ENCODE measurements at places on chromosomes 6 and 20. TPM values are rescaled to one million over a fixed set of nuclear protein-coding genes. Genes with fewer than 3 reads are reported as not detected.

The LPA gene
- total RNA-seq, result 0.21 TPM

The HTR1E gene
- total RNA-seq, result not detected

The KHDC1 gene
- 9.6 TPM for total RNA-seq

GRCh38 chr6:114063956-114064355 lies 93.0 kb upstream of the HDAC2 start:
- DNase-seq, result no peak

DNA sequence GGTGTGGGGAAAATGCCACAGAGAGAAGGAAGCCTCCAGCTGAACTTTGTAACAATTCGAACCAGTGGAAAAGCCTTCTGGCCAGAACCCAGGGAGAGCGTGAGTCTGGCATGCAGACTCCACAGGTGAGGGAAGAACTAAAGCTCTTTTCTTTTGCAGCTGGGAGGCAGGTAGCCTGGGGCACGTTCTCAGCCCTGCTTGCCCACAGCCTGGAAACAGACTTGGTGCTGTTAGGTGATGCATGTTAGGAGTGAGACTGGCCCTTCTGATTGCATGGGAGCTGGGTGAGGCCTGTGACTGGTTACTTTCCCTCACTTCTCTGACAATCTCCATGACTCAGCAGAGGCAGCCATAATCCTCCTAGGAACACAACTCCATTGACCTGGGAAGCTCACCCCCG lies 34.2 kb downstream of the PROKR2 start:
- DNase-seq, result no peak

- DNase-seq, result no peak
Observed at GRCh38 chr6:125857846-125858245, 67.1 kb downstream of the NCOA7 start.

DNA sequence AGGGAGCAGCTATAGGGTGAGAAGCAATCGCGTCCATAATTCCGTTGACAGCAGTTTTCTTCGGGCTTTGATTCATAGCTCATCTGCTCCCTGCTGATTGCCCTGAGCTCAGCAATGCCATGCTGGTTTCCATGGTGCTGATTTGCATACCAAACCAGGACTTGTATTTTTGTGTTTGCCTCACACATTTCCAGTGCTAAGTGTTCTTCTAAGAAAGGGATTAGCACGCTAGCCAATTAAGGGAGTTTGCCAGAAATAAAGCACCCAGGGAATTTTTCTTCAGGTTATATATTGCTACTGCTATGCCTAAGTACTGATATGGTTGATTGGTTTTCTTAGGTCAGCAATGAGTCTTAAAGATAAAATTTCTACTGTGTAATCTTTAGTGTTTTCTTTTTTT lies 177.6 kb downstream of the PLCB1 start:
- no peak for DNase-seq

DNA sequence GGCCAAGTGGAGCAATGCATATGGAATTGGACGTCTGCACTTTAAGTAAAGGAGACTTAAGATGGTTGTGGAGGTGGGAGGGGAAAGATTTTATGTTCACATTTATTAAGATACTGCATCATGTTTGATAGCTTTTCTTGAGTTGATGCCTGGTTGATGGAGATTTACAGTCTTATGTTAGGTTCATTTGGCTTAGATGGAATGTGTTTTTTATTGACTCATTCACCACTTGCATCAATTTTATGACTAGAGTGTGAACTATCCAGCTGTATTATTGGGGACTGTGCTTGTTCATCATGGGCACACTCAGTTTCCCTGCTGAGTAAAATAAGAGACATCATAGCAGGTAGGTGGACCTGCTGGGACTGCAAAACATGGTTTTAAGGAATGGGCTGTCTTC lies 91.2 kb upstream of the SCP2D1 start:
- DNase-seq, result no peak

DNA sequence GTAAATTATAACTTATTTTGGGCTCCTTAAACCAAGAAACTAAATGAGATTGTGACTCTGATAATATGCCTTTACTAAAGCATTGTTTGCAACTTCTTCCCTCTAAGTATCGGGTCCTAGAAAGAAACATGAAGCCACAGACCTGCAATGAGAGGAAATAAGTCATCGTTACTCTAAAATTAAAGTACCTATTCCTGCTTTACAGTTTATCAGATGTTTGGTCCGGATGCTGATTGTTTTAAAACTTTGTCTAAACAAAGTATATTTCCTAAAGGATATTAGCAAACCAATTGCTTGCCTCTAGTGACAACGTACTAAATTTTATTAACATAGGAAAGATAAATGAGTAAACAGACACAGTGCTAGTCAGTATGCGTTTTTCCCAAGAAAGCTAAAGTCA lies 216.8 kb downstream of the GJA1 start:
- no peak for DNase-seq
